Fibroblast of pulmonary artery (primary cell): ENCODE measurements at places on chromosomes 11 and 22.

DNA sequence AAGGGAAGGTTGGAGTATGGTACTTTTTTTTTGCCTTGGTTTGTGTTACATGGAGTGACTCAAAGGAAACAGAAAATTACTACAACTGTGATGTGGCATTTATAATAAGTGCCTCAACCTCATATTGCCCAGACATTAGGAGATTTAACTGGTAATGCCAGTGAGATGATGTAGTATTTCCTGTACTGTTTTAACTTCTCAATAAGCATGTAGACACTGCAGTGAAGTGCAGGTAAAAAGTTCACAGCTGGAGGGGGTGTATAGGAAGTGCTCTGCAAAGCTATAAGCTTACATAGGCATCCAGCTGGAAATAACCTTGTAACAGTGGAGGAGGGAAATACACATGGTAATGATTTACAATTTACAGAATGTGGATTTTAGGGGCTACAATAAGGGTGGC lies 138.2 kb upstream of the MTMR2 start:
- DNase-seq = no peak

GRCh38 chr11:124359566-124359965 lies 24.7 kb downstream of the OR8B2 start:
- DNase-seq = no peak

DNA sequence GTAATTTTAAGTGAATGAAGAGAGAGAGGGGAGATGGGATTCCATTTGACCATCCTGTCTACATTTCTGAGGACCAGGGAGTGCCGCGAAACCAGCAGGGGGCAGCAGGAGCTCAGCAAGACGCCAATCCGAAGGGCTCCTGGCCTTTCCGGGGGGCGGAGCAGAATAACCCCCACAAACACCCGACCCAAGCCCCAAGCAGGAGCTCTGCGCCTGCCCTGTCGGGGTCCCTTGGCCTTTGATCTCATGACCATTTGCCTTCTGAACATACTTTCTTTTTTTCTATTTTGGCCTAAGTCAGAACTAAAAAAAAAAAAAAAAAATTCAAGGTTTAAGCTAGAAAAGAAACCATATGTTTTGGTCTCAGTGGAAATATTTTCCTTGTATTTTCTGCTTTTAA lies 21.9 kb upstream of the SCN2B start:
- DNase-seq = peak; percentile 64

DNA sequence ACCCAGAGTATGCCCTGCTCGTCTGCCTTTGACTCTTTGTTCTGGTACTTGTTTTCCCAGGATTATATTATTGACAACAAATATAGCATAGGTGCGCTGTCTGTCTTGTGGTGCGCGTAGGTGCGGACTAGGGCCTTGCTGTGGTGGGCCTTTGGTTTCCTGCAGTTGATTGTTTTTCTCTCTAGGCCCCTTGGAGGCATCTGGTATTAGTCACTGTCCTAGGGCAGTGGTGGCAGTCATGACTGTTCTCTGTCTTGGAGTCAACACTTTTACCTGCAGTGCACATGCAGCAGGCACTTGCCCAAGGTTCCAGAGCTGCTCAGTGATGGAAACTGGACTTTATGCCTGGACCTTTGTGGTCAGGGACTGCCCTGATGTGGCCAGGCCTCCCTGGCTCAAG lies 18.6 kb downstream of the PPP6R2 start:
- no peak for DNase-seq

- no peak for DNase-seq
Observed at GRCh38 chr11:44872556-44872955, 78.1 kb downstream of the TP53I11 start.

GRCh38 chr22:18012531-18012930 lies 11.8 kb downstream of the MICAL3 start:
- no peak for DNase-seq
